ENCODE measurements at places on chromosomes 7 and 10.

DNA sequence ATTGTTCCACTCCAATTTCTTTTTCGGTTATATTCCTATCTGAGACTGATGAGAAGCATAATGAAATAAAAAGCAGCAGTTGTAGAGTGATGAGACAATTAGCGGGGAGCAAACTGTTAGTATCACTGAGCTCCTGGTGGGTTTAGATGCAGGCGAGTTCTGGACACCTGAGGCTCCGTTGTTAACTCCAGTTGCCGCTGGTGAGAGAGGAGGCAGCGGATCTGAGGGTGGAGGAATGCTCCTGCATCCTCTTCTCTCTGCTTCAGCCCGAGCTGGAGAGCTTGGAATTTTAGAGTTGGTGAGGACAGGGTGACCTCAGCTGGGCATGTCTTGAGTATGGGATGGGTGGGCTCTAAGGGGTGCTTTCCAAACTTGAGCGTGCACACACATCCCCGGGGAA is 31.4 kb downstream of the LRMDA start:
- DNase-seq: no peak

DNA sequence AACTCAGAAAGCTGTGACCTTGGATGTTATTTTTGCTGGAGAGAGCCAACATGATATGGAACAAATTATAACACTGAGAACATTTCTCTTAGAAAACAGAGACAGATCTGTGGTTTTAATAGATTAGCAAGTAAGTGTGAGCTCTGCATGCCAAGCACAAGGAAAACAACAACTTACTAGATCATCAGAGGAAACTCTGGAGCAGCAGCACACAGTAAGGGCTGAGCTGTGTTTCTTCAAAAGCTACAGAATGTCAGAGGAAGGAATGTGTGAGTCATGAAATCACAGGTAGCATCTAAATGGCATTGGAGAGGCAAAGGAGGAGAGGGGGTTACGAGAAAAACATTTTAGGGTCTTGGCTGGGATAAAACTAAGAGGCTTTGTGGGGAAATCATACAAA is 283.4 kb upstream of the FZD8 start:
- no peak for DNase-seq

- no peak for DNase-seq
These were observed 4.0 kb downstream of the GNB2 start for GRCh38 chr7:100677308-100678267.

- DNase-seq: no peak
These were observed 395.5 kb downstream of the SUGCT start for GRCh38 chr7:40530292-40530691.

GRCh38 chr7:29285444-29285793 is 90.8 kb downstream of the CHN2 start:
- no peak for DNase-seq

- no peak for DNase-seq
These were observed 28.3 kb upstream of the EGR2 start for GRCh38 chr10:62844280-62845011.
